ENCODE measurements at places on chromosomes 3 and 15.

DNA sequence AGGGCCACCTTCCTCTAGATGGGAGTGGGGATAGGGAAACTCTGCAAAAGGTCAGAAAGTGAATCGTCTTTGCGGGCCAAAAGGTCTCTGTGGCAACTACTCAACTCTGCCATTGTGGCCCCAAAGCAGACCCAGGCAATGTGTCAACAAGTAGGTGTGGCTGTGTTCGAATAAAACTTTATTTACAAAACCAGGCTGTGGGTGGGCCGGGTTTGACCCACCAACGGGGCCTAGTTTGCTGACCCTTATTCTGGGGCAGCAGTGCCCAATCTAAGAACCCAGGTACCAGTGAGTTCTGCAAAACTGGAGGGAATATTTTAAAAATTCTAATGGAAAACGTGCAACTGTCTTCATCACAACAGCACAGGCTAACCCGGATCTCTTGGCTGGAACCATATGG is 40.9 kb downstream of the RORA start:
- no peak for DNase-seq

GRCh38 chr3:4739289-4740236 is 239.7 kb upstream of the BHLHE40 start:
- DNase-seq: no peak

- DNase-seq: no peak
Observed at GRCh38 chr15:94105760-94106159, 125.6 kb upstream of the MCTP2 start.

DNA sequence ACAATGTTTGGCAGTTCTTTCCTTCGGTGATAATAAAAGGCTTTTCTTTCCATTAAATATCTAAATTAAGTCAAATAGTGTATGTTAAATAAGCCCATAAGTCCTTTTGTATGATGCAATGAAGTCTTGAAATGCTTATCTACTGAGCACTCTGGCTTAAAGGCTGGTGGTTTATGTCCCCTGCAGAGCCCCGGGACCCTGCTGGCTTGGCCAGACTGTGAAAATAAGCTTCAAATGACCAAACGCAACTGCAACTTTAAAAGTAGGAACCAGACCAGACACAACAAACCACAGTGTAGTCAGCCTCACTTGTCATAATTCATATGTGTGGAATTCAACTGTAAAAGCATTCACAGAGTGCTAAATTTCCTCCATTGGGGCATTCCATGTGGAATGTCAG is 72.5 kb downstream of the FOXP1 start:
- peak; percentile 93 for DNase-seq

DNA sequence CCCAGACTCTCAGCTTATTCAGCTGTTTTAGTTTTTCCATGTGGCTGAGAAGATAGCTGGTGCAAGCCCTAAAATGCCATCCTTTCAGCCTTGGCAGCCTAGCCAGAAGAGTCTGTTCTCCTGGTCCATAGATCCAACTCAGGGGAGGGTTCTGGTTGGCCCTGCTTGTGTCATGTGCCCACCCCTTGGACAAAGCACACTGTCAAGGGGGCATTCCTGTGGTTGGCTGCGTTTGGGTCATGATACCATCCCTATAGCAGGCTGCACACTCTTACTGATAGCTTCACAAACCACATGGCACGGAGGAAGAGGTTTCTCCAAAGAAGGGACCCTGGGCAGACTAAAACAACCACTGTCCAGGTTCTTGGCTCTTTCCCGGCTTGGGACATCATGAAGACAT is 8.4 kb upstream of the FSTL1 start:
- DNase-seq: no peak

DNA sequence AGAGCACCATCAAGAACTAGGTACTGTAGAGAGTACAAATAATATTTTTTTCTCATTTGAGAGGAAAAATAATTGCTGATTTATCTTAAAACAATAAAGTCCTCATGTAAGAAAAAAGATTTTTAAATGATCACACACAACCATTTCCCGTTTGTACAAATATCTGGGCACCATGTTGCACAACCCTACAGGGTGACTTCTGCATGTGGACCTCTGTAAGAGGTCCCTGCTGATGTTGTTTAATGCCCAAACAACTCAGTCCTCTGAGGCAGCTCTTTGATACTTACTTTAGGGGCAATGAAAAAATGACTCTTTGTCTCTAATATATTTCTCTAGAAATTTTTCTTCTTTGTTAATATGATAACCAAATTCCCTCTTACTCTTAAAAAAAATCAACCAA is 168.1 kb upstream of the SATB1 start:
- no peak for DNase-seq

DNA sequence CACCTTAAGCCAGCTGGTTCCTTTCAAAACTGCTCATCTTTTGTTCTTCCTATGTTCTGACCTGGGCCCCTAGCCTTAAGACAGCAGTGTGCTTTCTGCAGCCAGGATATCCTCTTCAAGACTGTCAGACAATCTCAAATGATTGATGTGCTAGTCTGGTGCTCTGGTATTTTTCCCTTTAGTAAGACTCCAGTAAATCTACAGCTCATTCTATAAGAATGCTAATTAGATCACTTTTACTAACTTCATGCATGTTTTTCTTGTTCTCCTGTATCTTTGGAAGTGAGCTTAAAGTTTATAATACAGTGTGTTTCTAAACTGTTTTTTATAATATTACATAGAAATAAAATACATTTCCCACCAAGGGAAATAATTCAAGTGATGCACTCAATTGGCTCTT is 220.9 kb upstream of the NANOGP8 start:
- DNase-seq: peak; percentile 61

DNA sequence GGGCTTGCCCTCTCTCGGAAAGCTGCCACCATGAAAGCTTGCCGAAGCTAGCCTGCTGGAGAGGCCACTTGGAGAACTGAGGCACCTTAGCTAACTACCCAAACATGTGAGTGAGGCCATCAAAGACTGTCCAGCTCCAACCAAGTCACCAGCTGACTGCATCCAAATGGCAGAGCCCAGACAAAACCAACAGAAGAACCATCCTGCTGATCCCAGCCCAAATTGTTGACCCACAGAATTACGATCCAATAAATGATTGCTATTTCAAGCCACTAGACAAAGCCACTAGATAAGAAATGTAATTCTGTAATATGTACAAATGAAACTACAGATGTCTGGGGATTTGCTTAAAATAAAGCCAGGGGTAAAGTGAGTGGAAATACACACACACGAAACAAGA is 109.8 kb upstream of the TRPM1 start:
- no peak for DNase-seq

- DNase-seq: no peak
Observed at GRCh38 chr15:65219137-65219536, 7.9 kb upstream of the CILP start.

DNA sequence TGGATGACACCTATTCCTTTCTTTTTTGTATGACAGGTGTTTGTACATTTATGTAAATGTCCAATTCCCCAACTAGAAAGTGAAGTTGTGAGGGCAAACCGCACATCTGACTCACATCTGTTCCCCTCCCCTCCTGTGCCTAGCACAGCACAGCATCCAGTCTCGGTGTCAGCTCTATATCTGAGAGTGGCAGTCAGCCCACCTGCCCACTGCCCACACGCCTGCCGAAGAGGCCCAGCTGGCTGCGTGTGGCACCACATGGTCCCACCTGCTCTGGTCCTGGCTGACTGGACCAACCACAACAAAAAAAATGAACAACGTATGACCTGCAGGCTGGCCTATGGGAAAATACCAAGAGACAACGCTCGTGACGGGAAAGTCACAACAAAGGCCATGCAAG is 62.8 kb downstream of the XXYLT1 start:
- DNase-seq: no peak

DNA sequence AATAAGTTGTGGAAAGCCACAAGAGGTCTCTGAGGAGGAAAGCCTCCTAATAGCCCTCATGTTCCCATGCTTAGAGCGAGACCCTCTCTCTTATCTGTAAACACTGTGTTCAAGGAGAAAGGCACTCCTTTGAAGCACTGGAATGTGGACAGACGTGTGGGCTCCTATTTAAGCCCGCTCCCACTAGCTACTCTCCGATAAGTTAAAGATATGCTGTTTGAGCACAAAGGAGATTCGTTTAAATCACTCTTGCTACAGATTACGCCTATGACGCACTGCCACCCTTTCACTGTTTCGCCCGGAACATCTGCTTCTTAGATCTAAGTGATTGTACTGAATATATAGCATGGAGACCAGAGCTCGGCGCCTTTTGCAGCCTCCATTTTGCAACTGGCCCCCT is 57.8 kb upstream of the FAM3D start:
- no peak for DNase-seq

DNA sequence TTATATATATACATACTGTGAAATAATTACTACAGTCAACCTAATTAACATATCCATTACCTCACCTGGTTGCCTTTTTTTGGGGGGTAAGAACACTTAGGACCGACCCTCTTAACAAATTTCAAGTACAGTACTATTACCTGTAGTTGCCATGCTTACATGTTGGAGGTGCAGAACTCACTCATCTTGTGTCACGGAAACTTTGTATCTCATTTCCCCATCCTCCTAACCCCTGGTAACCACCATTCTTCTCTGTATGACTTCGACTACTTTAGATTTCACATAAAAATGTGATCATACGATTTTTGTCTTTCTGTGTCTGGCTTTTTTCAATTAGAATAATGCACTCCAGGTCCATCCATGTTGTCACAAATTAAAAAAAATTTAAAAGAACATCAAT is 55.5 kb upstream of the MELTF start:
- DNase-seq: no peak

DNA sequence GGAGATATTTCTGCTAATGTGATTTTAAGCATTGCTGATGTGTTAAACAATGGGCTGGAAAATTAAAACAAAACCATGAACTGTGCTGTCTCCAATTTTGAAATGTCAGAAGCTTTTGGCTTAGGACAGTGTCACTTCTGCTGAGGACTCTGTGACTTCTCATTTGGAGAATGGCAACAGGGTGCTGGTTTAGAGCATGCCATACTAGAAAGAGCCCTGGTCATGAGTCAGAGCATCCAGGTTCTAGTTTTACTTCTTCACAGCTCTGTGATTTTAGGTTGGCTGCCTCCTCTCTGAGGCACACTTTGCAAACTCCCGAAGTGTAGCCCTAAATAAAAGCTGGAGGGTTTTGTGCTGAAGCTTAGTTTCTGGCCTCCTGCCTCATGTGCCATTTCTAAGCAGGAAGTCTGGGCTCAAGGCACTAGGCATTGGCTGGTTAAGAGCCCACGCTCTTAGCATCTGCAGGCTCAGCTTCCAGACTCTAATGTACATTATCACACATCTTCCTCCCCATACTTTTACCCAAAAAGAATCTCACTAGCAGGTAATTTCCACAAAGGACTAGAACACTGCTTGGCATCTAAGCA is 193.8 kb downstream of the CNTN3 start:
- DNase-seq: no peak

GRCh38 chr15:57403566-57404325 is 27.4 kb downstream of the CGNL1 start:
- DNase-seq: no peak

DNA sequence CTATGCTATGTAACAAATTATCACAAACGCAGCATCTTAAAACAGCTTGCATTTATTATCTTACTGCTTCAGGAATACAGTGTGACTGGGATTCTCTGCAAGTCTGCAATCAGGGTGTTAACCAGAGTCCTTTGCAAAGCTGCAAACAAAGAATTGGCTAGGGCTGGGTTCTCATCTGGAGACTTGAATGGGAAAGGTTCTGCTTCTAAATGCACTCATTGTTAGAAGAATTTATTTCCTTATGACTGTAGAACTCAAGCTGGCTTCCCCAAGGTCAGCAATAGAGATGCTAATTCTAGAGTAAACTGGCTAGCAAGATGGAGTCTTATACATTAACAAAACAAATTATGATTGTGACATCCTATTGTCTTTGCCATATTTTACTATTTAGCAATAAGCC is 673.7 kb downstream of the DIPK2A start:
- DNase-seq: no peak

- DNase-seq: no peak
Observed at GRCh38 chr3:170154084-170154483, 27.4 kb downstream of the PHC3 start.

DNA sequence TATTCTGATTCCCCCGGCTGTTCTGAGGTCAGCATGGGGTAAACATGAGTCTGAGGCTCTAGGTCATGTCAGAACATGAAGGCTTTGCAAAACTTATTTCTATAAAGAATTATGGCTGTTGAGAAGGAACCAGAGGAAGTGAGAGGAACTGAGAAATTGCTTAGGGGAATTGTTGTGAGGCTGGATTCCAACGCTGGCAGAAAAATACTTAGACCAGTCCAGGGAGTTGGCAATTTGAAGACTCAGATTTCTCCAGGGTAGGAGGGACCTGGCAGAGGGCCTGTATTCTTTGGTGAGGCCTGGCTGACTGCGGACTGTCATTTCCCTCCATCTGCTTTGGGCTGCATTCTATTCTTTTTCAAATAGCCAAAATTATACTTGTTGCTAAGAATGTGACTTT is 155.5 kb downstream of the PLD1 start:
- peak; percentile 69 for DNase-seq

DNA sequence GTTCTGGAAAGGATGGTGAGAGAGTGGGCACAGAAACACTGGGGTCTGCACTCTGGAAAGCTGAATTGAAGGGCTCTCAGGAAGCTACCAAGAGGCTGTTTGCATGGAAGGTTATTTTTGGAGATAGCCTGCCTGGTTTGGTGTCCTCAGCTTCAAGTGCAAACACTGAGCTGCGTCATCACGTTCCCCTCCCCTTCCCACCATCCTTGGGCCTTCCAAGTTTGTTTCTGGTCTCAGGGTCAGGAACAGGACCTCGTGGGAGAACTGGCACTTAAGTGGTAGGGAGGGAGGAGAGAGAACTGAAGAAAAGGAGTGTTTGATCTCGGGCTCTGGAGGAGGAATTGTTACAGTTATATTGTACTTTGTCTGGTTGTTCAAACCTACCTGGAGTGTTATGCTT is 10.6 kb downstream of the ST6GAL1 start:
- no peak for DNase-seq

GRCh38 chr3:156038869-156039268 is 81.5 kb upstream of the KCNAB1 start:
- DNase-seq: no peak

DNA sequence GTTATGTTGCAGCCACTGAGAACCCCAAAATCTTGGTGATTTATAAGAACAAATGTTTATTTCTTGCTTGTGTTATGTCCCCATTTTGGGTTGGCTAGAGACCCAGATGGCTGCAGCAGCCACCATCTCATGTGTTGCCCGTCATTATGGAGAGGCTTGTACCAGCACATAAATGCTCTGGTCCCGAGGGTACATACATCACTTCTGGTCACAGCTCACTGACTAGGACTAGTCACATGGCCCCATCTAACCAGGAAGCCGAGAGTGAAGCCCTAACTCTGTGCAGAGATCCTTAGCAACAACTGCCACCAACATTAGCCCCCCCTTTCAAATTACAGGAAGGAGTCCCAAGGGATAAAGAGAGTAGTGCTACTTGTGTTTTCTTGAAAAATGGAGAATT is 25.5 kb upstream of the HACD2 start:
- DNase-seq: no peak

Data from astrocyte of the hippocampus (primary cell).